Activated CD4-positive, alpha-beta T cell treated with anti-CD3 and anti-CD28 coated beads for 4 hours (primary cell): ENCODE measurements at places on chromosomes 4 and X.

- no peak for DNase-seq
These were observed 33.5 kb downstream of the CNOT6L start for GRCh38 chr4:77785669-77786068.

DNA sequence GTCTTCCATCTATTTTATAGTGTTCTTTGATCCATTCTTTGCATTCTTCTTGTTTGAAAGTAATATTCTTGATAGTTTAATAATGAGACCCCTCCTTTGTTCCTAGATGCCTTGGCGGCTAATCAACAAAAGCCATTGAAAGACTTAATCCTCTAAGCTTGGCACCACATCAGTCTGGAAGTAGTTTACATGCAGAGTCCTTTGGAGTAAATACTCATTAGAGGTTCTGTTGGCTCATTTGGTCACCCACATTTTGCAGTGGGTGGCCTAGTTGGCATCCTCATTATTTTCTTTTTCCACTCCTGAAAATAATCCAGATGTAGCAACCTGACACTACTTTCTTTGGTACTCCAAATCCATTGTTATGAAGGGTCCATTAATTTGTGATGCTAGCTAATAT, 64.5 kb downstream of the DKK2 start:
- DNase-seq, result no peak

DNA sequence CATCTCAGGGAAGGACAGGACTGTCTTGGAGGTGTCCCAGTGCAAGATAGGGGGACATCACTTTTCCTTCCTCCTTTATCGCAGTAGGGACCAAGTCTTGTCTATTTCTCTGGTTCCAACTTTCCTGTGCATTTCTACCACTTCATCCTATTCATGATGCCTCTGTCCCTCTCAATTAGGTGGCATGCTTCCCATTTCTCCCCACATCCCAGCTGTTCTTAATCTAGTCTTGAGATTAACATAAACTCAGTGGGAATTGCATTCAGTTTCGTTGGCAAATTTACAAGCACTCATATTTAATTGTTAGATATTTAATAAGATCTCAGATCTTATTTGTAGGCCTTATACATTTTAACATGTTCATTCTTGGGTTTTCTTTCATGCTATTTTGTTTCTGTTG, 15.7 kb upstream of the ODAM start:
- no peak for DNase-seq

GRCh38 chr4:142034101-142034500, 397.7 kb downstream of the IL15 start:
- DNase-seq, result no peak

- DNase-seq, result no peak
These were observed 76.6 kb downstream of the CHIC2 start for GRCh38 chr4:53987761-53988171.
